Adipocyte (in vitro differentiated cells): ENCODE measurements at places on chromosomes 12 and 14.

DNA sequence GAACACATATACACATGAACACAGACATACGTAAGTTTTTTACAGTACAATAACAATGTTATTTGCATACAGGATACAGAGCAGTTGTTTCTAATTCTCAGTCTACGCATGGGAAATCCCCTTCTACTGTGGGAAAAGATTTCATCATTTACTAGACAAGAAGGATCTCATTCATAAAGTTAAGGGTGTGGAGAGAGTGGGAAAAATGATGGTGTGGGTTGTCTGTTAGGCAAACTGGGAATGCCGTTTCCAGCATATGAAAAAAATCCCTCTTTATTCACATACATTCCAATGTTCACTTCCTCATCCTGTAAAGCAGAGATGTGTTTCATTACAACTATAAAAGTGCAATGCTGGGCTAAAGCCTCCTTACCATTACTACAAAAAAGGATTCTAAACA, 120.9 kb downstream of the SINHCAF start:
- peak; percentile 60 for DNase-seq

- DNase-seq = no peak
Observed at GRCh38 chr12:125014526-125014925, 21.1 kb downstream of the BRI3BP start.

DNA sequence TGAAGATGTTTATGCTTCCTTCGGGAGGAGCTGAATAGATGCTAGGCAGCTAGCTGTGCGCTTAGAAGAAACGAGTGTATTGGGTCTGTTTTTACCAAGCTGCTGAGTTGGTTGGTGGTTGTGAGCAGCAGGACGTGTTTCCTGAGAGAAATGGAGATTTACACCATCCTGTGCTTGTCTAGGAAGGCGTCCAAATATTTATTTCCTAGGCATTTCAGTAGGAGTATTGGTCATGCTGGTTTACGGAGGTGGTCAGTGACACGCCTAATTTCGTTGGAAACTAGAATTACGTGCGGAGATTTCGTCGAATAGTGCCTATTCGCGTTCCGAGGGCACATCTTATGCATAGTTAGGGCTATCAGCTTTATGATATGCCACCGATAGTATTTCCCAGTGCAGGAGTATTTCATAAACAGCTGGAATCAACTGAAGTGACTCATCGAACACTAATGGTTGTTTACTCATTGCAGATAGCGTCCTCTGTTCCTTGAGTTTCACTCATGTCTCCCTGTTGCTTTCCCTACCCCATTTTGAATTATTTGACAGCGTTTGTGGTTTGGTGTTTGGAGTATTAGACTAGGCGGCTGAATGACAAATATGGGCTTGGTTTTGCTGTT, 780 bp downstream of the TBC1D15 start:
- peak; percentile 82 for DNase-seq

DNA sequence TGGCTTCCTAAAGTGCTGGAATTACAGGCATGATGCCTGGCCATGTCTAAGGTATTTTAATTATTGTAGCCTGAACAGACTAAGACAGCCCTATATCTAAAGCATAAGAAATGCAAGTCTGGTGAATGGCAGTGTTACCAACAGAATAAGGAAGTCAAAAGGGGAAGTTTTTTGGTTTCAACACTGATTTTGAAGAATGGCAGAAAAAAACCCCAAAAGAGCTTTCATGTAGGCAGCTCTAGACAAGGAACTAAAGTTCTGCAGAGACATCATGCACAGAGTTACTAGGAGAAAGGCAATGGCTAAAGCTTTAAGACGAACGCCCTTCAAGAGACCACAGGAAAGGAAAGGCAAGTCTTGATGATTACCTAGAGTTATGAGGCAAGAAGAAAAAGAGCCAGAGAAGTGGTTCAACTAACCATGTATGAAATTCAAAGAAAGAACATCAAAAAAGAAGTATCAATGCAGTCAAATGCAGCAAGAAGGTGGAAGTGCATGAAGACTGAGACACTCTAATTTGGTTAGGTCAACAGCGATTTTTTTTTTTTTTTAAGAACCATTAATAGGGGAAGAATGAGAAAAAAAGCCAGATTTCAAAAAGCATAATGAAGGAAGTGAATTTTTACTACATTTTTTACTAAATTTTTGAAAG, 50.8 kb downstream of the RPS6KA5 start:
- DNase-seq = no peak

DNA sequence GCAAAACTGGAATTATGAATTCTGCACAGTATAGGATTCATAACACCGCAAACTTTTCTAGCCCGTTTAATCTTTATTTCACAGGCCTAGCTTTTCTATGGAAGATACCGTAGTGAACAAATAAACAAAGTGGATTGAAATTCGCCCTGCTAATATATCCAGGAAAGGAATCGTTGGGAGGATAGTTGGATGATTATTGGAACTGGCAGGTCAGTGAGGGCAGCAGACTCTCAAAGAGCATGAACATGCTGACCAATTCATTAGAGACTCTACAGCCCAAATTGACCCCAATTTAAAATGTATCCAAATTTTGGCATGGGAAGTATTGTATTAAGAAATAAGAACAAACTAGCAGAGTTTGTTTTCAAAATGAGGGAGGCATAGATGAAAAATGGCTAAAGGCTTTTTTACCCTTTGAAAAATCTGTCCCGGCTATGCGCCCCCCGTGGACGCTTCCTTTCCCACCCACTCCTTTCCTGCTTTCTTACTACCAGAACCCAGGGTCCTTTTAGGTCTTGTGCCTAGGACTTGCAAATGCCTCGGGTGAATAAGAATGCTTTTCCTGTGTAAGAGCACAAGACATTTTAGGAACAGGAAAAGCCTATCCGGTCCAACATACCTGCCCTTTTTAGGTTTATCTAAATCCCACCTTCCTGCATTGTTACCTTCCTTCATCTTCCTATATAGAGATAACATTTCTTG, 84.6 kb upstream of the PTPRB start:
- DNase-seq = no peak

- DNase-seq = no peak
Observed at GRCh38 chr14:62743560-62743959, 301.7 kb downstream of the KCNH5 start.

DNA sequence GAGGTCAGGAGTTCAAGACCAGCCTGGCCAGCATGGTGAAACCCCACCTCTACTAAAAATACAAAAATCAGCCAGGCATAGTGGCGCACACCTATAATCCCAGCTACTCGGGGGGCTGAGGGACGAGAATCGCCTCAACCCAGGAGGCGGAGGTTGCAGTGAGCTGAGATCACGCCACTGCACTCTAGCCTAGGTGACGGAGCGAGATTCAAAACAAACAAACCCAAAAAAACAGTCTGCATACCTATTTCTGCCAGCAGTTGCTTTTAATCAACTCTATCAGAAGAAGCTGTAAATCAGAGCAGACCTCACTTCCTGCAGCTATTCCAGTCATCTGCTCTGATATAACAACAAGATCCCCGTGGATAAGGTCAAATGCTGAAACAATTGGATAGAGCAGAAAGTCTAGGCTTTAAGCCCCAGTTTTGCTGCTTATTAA, 50.5 kb downstream of the LIMA1 start:
- no peak for DNase-seq

- DNase-seq = no peak
Observed at GRCh38 chr12:132899033-132899432, 11.6 kb upstream of the CHFR start.

DNA sequence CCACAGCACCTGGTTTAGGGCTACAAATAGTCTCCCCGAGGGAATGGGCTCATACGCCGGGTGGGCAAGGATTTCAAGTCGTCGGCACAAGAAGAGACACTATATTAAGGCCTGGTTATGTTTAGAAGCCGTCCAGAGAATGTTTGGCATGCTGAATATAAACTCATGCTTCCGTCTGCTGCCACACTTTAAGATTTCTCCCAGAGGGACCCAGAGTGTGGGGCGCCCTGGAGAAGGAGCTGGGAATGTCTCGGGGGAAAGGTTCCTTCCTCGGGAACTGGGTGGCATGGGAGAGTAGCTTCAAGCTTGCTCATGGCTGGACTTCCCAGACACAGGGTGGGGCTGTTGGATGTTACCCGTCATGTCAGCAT, 295.7 kb downstream of the CACNA1C start:
- DNase-seq = no peak

- peak; percentile 48 for DNase-seq
Observed at GRCh38 chr14:103103461-103104388, 9.2 kb downstream of the EXOC3L4 start.

DNA sequence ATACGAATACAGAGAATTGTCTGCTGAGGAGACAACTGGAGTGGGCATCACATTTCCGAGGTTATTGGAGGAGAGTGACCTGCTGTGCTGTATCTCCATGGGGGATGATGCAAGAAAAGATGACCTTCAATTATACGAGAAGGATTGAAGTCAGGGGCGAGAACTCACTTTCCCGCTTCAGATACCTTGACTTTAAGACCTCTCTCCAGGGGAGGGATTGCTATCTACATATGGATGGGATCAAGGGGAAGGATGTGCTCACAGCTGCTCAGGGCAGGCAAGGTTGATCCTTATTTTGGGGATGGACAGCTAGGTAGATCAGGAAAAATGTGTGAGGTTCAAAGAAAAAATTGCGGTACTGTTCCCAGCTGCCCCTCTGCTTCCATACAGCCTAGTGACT, 24.4 kb downstream of the NEUROD4 start:
- DNase-seq = no peak

GRCh38 chr14:63295231-63295685, 23.5 kb downstream of the GPHB5 start:
- no peak for DNase-seq

- no peak for DNase-seq
Observed at GRCh38 chr12:92968176-92968813, 39.2 kb upstream of the EEA1 start.

GRCh38 chr12:1640328-1641234, 11.6 kb downstream of the WNT5B start:
- DNase-seq = no peak

GRCh38 chr12:101372431-101372830, 35.1 kb downstream of the ARL1 start:
- DNase-seq = no peak

GRCh38 chr14:21074398-21075272, 4.5 kb downstream of the ARHGEF40 start:
- DNase-seq = no peak

DNA sequence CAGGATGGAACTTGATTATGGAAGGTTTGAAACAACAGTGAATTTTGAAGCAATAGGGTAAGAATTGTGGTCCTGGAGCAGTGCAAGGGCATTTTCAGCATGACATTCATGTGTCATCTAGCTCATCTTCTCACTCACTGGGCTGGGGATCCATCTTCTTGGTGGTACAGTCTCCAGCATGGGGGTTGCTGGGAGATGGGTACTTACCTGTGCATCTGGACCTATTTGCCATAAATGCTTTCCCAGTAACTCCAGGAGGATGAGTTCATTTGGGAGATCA, 7.2 kb downstream of the HSP90AA1 start:
- no peak for DNase-seq

GRCh38 chr12:97482143-97482693, 19.6 kb downstream of the RMST start:
- DNase-seq = no peak

DNA sequence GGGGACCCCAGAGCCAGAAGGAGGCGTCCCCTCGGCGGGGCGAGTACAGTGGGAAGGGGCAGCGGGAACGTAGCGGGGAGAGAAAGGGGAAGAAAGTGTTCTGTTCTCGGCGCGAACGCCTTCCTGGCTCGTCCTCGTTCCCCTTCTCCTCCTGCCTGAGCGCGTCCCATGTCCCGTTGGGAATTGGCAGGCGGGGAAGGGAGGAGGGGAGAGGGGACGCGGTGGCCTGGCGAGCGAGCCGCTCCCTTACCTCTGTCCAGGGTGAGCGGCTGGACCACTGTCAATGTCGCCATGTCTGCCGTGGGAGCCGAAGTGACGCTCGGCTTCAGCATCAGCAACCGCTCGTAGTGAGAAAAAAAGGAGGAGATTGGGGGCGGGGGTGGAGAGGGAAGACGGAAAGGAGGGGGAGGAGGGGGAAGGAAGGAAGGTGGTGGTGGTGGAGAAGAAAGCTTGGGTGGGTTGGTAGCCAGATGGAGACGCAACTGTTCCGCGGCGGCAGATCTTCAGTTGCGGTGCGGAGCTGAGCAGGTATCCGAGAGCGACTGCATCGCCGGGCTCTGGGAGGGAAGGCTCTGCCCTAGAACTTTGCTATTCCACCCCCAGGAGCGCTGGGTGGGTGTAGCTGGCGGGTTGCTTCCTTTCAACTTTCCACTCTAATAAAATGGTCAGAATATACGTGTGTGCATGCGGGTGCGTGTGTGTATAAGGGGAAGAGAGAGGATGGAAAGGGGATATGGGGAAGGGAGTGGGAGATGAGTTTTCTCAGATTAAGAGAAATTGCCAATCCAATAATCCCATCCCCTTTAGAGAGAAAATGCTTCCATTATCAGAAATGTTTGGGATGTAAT, at the start of gene LIN7A:
TSS of gene LIN7A (minus strand) at position 544 of the 848 bp plus-strand sequence. CDS start at position 332, 212 bp downstream.
- DNase-seq = peak; percentile 71

DNA sequence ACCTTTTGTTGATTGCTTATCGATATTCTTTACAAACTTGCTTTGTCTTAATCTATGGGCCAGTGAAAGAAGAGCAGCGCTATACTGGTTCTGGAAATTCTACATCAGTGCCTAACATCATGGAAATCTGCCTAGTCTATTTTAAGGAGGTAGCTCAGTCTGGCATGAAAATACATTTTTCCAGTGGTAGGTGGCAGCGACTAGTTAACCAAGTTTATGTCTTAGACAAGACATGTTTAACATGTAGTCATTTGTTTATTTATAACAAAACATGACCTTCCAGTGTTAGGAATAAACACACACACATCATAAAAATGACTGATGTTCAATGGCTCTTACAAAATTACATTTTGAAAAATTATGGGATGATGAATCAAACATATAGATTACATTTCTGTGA, 336.0 kb upstream of the SOX5 start:
- DNase-seq = no peak

GRCh38 chr12:53378724-53379388, 1.1 kb upstream of the SP1 start:
- DNase-seq = no peak

GRCh38 chr12:60967128-60967527, 1293.1 kb upstream of the USP15 start:
- DNase-seq = no peak

- DNase-seq = peak; percentile 60
Observed at GRCh38 chr12:93163260-93164036, 214.3 kb upstream of the NUDT4 start.

DNA sequence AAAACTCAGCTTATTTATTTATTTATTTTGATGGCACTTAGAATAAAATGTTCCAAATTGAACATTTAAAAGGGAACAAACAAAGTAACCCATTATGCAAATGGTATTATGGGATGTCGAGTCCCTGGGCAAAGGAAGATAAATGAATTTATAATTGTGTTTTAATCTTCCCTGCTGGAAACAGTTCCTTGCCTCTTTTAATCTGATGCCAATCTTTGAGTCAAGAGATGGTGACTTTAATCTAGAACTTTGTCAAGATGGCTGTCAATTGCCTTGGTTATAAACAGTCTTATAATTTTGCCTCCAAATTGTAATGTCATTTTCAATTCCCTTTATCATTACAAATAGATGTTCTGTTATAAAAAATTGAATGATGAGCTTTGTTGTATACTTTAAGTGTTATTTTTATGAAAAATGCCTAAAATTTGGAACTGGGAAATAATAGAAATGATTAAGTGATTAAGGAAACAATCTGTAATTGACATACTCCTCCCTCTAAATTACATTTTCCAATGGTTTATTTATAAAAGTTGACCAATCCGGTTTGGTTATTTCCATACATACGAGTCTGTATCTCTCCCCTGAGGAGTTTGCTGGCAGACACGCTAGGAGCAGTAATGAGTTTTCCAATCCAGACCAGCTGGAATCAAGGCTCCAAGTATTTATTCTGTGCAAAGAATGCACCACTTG, 134.9 kb upstream of the FRMD6 start:
- no peak for DNase-seq
